Amygdala (tissue), 56 donors: ENCODE measurements at places on chromosomes 11 and 22.

DNA sequence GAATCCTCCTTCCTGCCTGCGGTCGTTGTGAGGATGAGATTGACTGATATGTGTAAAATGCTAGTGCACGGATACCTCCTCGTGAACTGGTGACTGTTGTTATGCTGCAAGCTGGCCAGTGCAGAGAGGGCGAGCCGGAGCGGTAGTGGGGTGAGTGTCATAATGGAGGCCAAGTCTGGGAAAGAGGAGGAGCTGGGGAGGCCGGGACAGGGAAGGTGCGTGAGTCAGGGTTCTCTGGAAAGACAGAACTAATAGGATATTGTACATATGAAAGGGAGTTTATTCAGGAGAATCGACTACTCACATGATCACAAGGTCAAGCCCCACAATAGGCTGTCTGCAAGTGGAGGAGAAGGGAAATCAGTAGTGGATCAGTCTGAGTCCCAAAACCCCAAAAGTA, 56.8 kb upstream of the FADD start:
- no peak for DNase-seq

- DNase-seq = no peak
These were observed 174.2 kb upstream of the ARHGAP20 start for GRCh38 chr11:110886288-110886970.

- DNase-seq = no peak
These were observed 8.9 kb upstream of the SYT8 start for GRCh38 chr11:1825785-1826451.

GRCh38 chr11:121873766-121874165, 242.2 kb downstream of the BLID start:
- DNase-seq = no peak

- DNase-seq = no peak
These were observed 62.0 kb downstream of the IGF2 start for GRCh38 chr11:2077061-2077802.

GRCh38 chr11:3885855-3886254, 30.4 kb downstream of the STIM1 start:
- DNase-seq = no peak

GRCh38 chr11:85756401-85757200, 54.3 kb downstream of the SYTL2 start:
- no peak for DNase-seq

DNA sequence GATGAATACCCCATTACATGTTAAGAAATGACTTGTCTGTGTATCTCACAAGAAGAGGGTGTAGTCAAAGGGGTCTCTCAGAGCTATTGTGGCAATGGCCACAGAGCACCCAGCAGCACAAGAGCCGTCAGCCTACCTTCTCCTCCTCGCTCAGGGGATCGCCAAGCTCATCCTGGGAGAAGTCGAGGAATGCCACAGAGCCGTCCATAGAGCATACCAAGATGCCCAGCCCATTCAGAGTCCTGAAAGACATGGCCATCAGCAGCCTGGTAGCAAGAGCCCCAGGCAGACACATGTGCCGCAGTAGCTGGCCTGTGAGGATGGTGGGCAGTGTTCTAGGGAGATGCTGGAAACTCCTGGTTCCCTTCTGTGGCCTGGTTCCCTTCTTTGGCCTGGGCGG, 44.0 kb downstream of the HIRA start:
- DNase-seq = no peak

DNA sequence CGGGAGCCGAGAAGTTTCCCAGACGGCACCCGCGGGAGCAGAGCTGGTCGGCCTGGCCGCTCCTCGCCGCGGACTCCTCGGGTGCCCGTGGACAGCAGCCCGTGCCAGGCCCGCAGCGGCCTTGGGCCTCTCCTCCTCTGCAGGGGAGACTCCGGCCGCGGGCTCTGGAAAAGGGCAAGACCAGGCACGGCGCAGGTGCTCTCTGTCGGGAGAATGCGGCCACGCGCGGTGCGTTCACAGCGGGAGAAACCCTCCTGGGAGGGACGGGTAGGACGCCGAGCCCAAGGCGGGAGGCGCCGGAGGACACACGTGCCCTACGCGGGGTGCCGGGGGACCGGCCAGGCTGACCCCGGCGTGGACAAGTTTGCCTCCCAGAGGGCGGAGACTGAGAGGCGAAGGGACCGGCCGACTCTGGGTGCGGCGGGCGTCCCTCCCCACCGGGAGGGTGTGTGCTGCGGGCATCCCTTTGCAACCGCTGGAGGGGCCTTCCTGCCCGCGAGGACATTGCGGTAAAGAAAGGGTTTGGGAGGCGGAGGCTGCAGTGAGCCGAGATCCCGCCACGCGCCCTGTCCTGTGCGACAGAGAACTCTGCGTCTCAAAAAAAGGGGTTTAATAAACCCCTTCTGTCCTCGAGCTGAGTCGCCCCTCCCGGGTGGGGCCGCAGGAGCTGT, 2.3 kb downstream of the IFITM1 start:
- DNase-seq = no peak

DNA sequence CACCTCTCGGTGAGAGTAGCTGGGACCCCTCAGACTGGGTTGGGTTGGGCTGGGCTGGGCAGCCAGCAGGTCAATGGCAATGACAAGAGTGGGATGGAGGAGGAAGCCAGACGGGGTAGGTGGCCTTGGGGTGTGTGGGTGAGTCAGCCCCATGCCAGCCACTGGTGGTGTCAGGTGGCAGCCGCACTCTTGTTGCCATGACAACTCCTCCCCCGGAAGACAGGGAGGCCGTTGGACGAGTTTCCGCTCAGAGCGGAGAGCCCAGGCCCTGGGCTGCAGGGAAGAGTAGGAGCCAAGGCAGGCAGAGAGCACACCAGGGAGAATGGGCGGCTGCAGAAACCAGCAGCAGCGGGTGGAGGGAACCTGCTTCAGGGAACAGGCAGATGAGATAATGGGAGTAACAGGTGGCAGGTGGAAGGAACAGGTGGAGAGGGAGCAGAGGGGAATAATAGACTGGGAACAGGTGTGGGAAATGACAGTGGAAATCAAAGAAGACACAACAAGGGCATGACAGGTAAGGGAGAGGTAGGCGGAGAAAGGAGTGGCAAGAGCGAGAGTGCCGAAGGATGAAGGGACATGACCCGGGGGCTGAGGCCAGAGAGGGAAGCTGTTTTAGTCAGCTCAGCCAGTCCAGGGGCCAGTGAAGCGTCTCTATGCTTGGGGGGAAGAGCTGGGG, 8.7 kb downstream of the SPTBN2 start:
- DNase-seq = no peak

- peak; percentile 54 for DNase-seq
These were observed 7.3 kb downstream of the RELT start for GRCh38 chr11:73383249-73384124.

- DNase-seq = no peak
These were observed 26.3 kb downstream of the APLP2 start for GRCh38 chr11:130096042-130096441.

GRCh38 chr11:104705490-104706190, 192.6 kb downstream of the CASP12 start:
- DNase-seq = no peak

DNA sequence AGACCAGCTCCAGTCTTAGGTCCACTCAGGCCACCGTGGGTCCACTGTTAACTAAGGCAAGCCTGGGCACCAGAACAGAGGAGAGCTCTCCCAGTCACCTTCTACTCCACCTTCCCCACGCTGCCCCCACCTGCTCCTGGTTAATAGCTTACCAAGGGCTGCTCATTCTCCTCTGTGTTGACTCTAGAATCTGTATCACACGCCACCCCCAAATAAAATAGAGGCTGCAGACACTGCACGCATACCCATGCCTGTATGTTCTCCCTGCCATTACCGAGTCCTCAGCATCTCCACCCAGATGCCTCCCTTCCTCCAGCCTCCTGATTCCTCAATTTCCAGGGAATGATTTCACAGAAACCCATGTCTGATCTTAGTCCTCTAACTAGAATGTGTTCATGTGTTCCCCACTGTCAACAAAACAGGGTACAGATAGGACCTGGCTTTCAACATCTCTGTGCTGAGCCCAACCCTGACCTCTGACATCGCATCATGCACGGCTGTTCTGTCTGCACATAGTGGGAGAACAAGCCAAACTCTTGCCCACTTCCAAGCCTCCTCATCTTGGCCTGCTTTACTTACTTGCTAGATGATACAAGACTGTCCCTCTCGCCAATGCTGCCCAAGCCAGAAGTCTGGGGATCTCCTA, 49.8 kb downstream of the SMCO4 start:
- no peak for DNase-seq

GRCh38 chr11:117720061-117720511, 76.9 kb downstream of the DSCAML1 start:
- no peak for DNase-seq

- DNase-seq = no peak
These were observed 5.0 kb downstream of the IGSF22 start for GRCh38 chr11:18720808-18721560.

GRCh38 chr11:64347193-64347867, 7.3 kb downstream of the CCDC88B start:
- no peak for DNase-seq

DNA sequence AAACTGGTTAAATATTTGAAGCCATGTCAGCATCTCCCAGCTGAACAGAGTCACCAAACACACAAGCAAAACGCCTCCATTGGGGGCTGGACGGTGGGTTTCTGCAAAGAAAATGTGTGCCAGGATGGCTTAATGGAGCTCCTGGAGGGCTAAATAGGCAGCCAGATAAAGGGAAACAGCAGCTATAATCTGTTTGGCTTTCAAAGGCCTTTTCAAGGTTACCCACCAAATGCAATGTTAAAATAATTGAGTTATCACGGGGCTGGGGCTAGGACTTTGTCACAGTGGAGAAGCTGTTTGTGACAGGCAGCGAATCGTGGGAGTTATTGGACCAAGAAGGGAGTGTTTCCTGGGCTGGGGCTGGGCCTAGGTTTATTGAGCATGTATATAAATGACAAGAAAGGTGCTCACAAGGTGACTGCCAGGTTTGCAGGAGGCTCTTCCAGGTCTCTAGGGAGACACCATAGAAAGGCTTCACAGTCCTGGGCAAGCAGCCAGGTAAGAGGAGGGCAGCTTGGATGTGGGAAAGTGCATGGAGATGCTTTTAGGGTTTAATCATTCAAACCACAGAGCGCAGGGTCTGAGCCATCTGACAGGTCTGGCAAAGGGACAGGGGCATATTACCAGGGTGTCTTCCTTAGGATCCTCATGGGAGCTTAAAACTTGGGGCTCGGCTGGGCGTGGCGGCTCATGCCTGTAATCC, 28.3 kb downstream of the GRIK4 start:
- no peak for DNase-seq

GRCh38 chr22:43236411-43237166, 49.7 kb upstream of the TTLL12 start:
- DNase-seq = no peak

GRCh38 chr11:1479006-1479677, 7.4 kb downstream of the MOB2 start:
- DNase-seq = no peak

DNA sequence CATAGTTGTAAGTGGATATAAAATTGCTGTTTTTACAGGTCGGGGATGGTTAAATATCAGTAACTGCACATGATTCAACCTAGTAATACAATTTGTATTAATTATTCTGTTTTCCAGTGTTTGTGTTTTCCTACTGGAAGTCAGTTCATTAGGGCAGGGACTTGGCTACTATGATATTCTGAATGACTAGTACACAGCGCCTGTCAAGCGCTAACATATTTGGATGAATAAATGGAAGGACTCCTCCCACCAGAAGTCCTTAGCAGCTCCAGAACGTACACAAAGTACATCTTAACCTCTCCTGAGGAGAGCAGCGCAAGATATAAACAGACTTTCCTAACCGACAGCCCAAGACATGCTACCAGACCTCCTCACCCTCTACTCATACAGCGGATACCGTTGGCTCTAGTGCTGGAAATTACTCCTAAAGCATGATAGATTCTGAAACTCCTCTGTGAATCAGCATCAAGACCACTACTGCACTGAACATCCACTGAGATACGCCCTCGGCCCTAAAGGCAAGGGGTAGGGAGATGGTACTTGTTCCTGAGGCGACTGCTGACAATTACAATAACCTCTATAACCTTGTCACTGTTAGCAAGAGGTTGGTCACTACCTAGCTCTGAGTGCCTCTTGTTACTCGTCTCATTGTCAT, 79.1 kb downstream of the RDX start:
- DNase-seq = no peak

- no peak for DNase-seq
These were observed 197.2 kb upstream of the ANO3 start for GRCh38 chr11:26134481-26135355.

DNA sequence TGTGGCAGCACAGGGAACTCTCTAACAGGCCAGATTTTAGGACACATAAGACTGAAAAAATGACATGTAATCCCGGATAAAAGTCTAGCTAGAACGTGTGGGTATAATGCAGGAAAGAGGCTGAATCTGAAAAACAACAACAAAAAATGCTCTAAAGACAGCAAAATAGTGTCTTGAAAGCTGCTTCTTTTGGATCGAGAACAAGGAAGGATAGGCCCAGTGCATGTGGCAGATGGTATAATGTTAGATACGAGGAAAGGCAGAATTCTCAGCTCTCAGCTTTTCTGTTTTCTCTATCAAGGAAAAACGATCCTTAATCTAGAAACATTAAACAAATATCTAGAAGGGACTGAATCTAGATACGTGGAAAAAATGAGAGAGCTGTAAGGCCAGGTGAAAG, 33.8 kb upstream of the PARVA start:
- no peak for DNase-seq

- no peak for DNase-seq
These were observed 50.6 kb downstream of the CSTPP1 start for GRCh38 chr11:46987183-46987582.

DNA sequence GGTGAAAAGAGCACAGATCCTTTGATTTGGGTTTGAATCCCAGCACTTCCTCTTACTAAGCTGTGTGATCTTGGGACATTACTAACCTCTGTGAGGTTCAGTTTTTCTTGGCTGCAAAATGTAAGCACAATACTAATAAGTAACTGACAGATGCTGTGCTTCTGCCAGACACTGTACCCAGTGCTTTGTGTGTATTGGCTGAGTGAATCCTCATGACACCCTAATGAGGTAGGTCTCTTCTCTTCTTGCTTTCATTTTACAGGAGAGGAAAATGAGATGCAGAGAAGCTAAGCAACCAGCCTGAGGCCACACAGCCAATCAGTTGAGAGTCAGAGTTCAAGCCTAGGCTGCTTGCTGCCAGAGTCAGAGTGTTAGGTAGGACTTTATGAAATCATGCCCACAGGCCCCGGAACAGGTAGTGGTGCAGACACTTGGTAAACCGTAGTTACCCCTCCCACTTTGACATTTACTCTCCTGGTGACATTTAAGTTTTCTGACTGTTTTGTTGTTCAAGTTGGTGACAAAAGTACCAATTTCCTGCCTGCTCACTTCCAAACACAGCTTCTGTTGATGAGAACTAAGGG, 21.2 kb downstream of the PTPRJ start:
- DNase-seq = no peak

GRCh38 chr11:74141908-74142307, 28.9 kb downstream of the C2CD3 start:
- DNase-seq = no peak

DNA sequence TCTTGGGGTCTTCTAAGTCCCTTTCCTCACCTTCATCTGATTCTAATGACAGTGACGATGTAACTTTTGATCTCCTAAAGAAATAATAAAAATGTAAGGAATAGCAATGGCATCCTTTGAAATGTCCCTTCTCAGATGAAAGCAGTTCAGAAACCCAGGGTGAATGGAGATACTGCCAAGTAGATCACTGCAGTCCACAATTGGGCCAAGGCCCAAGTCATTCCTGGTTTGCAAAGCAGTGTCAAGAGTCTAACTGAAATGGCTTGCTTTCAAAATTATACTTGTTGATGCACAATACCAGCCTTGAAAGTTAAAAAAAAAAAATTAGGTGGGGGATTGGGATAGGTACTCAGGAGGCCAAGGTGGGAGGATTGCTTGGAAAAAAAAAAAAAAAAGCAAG, 20.4 kb downstream of the ASCC2 start:
- no peak for DNase-seq

- no peak for DNase-seq
These were observed 45.3 kb upstream of the HMGXB4 start for GRCh38 chr22:35212009-35212408.

GRCh38 chr11:124868331-124869274, 3.4 kb downstream of the ROBO3 start:
- no peak for DNase-seq
